Cardiac septum (tissue), 1 donor: ENCODE measurements at places on chromosomes 6 and 20. TPM values are rescaled to one million over a fixed set of nuclear protein-coding genes. Genes with fewer than 3 reads are reported as not detected.

DNA sequence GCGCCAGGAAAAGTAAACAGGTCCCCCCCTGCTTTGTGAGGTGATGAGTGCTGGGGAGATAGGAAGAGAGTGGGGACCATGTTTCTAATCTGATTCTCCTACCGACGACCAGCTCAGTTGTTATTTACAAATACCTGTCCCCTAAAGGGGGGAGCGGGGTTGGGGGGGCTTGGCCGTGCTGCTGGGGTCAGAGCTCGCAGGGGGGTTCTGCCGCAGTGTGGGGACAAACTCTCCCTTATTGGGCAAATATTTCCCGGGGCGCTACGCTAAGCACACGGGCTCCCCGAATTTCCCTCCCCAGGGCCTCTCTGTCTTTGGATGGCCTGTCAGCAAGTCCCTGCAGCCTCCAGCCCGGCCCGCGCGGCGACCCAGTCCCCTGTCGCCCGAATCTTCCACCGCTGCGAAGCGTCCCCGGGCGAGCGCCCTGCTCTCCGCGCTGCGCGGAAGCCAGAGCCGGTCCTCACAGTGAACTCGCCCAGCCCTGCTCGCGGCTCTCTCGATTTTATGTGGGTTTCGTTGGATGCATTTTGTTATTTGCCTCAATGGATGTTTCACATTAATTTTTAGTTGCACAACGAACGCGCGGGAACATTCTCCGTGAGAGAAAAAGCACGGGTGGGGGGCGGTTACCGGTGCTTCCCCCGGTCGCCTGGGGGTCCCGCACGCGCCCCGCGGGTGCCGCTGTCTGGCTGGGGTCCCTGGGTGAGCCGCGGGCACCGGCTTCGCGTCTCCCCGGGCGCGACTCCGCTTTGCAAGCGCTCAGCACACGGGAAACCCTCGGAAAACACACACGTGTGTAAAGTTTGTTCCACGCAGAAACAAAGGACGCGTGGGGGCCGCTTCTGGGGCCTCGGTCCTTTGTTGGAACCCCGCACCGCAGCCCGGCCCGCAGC is 1.5 kb upstream of the STX16 start:
- DNase-seq, result no peak

DNA sequence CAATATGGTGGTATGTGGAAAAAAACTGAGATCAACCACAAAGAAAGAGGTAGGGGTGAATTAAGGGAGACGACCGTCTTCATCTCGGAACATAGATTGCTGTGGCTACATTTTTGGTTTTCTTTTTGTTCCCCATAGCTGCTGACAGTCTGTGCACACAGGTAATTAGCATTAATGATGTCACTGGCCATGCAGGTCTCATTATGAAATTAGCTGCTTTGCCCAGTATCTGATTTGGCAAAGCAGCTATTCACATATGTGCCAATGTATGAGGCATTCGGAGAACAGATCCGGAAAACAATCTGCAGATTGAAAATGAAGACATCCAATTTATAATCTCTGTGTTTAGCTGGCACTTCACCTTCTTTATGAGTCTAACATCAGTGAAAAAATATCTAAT is 13.1 kb downstream of the NOX3 start:
- DNase-seq, result no peak

DNA sequence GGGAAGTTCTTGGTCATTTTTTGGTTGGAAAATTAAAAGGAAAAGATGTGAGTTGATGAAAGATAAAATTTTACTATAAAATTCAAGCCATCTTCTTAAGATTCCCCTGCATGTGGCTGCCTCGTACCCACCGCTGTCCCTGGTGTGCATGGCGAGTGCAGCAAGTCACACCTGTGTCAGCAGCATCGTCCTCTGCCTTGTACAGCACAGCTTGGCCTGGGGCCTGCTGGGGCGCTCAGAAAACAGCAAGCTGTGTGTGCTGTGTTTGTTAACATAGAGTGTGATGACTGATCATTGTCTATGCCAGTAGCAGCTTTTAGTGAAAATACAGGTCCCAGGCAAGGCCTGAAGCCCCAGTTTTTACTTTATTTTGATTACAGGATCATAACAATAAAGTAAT is 56.7 kb downstream of the FAM120B start:
- no peak for DNase-seq

- no peak for DNase-seq
Measured at GRCh38 chr20:56342783-56343182, 16.0 kb upstream of the FAM210B start.

- no peak for DNase-seq
Measured at GRCh38 chr6:111269401-111269970, 182.2 kb downstream of the SLC16A10 start.

DNA sequence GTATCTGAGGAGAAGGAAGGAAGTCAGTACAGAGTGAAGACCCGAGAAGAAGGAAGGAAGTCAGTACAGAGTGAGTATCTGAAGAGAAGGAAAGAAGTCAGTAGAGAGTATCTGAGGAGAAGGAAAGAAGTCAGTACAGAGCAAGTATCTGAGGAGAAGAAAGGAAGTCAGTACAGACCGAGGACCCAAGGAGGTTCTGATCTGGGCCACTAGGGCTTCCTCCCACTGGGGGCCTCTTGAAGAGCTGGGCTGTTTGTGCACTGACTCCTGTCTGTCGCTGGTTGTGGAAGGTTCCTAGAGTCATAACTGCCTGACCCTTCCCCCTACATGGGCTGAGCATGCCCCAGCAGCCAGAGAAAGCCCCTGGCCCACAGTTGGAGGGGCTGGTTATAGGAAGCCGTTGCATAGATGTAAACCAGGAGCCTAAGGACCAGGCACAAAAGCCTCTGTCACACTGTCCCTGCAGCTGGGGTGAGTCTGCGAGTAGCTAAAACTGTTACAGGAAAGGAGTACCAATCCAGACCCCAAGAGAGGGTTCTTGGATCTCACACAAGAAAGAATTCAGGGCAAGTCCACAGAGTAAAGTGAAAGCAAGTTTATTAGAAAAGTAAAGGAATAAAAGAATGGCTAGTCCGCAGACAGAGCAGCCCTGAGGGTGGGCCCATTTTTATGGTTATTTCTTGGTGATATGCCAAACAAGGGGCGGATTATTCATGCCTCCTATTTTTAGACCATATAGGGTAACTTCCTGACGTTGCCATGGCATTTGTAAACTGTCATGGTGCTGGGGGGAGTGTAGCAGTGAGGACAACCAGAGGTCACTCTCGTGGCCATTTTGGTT is 395.9 kb downstream of the PREX1 start:
- DNase-seq, result no peak

- no peak for DNase-seq
Measured at GRCh38 chr6:53178837-53179432, 30.3 kb upstream of the GCM1 start.

- no peak for DNase-seq
Measured at GRCh38 chr6:161481786-161482516, 208.1 kb upstream of the AGPAT4 start.

DNA sequence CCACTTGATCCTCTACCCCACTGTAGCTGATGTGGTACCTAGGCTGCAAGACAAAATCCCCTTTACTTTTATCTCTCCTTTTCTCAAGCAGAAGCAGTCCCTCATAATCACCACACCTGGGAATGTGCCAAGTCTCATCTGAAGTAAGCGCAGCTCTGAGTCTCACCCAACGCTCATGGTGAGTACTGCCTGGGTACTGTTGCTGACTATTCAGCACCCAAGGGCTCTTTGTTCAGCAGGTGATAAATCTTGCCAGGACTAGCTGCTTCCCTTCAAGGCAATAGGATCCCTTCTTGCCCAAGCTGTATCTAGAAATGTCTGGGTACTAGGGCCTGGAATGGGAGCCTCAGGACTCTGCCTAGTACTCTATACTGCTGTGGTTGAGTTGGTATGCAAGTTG is 70.9 kb downstream of the GCLC start:
- no peak for DNase-seq

DNA sequence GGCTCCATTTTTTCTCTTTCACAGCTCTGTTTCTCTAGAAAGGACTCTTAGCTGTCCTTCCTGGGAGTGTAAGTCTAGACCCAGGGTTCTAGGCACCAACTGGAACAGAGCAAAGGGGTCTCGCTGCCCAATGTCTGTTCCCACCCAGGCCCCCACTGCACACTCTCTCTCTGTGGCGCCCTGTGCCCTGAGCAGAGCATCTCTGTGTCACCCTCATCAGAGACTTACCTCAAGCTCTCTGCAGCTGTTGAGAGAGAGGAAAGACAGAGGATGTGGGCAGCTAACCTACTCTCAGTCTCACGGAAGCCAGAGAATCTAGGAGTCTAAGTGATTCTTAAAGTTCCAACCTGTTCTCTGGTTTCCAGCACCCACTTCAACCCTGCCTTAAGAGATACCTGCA is 9.5 kb downstream of the NCR2 start:
- no peak for DNase-seq

DNA sequence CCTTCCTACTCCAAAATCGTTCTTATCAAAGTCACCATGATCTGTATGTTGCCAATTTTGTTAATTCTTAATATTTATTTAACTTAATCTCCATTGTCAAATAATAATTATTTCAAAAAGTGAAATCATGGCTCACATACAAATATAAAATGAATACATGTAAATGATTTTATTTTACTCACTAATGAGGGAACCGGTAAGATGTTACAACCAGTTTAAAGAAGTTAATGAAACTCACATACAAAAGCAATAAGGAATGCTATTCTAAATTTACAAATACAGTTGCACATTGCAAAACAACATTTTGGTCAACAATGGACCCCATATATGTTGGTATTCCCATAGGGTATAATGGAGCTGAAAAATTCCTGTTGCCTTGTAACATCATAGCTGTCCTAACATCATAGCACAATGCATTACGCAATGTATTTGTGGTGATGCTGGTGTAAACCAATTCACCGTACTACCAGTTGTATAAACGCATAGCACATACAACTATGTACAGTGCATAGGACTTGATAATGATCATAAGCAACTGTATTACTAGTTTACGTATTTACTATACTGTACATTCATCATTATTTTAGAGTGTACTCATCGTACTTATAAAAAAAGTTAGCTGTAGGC is 6.5 kb upstream of the SLC22A16 start:
- no peak for DNase-seq

DNA sequence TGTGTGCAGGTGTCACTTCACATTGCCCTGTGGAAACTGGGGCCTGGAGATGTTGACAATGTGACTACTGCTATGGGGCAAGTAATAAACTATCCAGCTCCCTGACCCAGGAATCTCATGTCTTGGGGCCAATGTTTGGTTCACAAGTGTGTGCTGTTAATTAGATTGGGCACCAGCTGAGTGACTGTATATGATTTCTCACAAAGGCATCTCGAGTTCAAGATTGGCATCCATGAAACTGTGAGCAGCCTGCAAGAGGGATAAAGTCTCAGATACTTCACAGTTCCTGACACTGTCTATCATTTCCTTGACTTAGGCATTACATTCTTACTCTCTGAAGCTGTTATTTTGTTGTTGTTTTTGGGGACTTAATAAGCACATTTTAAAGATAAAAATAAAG is 264.0 kb downstream of the PRKN start:
- DNase-seq, result no peak

GRCh38 chr6:89311853-89312531 is 3.1 kb downstream of the GABRR2 start:
- DNase-seq, result peak; percentile 83

GRCh38 chr6:131754715-131755567 is 44.1 kb upstream of the CTAGE9 start:
- no peak for DNase-seq

DNA sequence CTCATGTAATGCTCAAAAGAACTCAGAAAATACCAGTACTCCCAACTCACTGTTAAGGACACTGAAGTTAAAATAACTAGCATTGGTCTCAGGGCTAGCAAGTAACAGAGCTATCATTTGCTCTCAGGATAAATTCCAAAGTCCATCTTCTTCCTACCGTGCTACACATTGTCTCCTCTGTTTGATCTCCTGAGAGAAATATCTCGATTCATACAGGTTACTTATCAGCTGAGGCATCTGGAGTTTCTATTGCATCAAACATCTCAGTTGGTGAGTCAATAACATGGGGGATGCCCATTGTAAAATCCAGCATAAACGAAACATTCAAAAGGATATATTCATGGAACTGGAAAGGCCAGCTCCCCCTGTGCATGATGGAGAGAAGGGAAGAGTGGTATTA is 147.4 kb downstream of the BACH2 start:
- DNase-seq, result no peak

DNA sequence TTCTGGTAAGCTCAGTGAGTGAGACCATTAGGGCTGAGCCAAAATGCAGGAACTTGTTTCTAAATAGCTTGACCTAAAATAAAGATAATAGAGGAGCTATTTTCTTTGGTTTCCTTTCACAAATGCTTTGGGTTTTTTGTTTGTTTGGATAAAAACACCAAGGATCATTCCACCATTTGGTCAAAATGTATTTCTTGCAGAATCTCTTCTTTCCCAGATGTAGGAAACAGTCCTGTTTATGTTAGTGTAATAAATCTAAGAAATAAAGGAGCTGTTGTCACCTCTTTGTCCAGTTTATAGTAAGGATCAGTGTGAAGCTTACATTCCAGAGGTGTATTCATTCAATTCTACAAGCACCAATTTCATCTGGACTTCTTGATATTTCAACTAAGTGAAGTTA is 297.8 kb downstream of the GJA1 start:
- DNase-seq, result no peak

DNA sequence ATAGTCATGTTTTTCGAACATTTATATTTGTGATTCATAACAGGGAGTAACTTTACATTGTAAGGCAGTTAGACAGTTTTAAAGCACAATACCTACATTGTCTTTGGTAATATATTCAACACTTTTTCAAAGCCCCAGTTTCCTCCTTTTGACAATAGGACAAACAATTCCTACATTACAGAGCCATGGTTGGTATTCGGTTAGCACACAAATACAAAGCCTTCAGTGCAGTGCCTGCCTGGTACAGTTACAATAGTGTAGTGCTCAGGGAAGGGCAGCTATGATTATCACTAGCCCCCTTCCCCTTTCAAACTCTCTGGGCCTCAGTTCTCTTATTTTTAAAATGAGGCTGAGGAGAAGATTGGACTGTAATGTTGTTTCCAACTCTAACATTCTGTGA is 207.8 kb downstream of the TPBG start:
- DNase-seq, result no peak

DNA sequence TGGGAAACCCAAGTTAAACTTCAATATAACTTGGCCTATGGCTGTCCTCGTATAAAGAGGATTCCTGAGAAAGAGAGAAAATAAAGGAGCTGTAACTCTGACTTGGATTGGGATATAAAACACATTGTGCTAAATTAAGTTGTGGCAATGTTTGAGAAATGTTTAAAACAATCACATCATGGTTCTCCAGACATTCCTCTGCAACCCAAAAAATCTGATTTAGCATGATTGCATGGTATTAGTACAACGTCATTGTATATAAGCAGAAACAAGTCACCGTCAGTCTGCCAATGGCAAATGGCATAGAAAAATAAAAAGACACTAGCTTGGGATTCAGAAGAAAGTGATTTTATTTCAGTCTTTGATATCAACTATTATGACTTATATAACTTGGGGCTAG is 140.2 kb upstream of the FAM83B start:
- DNase-seq, result no peak

- no peak for DNase-seq
Measured at GRCh38 chr6:51953246-51953645, 134.2 kb downstream of the PKHD1 start.

CGA gene
- not detected for total RNA-seq

GRM4 gene
- total RNA-seq, result not detected

OXT gene
- total RNA-seq, result not detected

TGM3 gene
- not detected for total RNA-seq

IRF4 gene
- 0.89 TPM for total RNA-seq

FILIP1 gene
- total RNA-seq, result 183 TPM

CD24 gene
- 0.78 TPM for total RNA-seq

POU5F1 gene
- total RNA-seq, result 1.0 TPM

CRISP3 gene
- total RNA-seq, result 0.32 TPM

ZNF76 gene
- total RNA-seq, result 39.9 TPM

LBP gene
- total RNA-seq, result 0.11 TPM
